ENCODE measurements at places on chromosomes 11 and 22.

GRCh38 chr11:20031155-20032001 is 128.9 kb downstream of the DBX1 start:
- DNase-seq, result no peak

DNA sequence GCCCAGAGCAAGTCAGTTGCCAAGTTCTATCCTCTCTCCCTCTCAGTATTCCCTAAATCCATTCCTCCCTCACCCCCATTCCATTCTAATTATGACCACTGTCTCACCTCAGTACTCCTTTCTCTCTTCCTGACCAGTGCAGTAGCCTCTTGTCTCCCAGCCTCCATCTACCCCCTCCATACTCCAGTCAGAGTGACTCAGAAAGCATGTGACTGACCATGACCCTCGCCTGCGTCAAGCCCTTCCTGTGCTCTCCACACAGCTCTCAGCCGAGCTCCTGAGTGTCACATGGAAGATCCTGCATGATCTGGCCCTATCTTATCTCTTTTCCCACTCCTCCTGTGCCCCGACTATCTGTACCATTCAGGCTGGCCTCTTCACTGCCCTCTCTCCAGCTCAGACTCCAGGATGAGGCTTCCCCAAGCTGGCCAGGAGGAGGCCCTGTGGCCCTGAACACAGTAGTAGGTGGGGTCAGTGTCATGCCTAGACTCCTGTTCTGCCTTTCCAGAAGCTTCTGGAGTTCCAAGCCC is 42.6 kb downstream of the NEU3 start:
- DNase-seq, result no peak

- no peak for DNase-seq
Observed at GRCh38 chr11:72655014-72655413, 19.2 kb downstream of the PDE2A start.

DNA sequence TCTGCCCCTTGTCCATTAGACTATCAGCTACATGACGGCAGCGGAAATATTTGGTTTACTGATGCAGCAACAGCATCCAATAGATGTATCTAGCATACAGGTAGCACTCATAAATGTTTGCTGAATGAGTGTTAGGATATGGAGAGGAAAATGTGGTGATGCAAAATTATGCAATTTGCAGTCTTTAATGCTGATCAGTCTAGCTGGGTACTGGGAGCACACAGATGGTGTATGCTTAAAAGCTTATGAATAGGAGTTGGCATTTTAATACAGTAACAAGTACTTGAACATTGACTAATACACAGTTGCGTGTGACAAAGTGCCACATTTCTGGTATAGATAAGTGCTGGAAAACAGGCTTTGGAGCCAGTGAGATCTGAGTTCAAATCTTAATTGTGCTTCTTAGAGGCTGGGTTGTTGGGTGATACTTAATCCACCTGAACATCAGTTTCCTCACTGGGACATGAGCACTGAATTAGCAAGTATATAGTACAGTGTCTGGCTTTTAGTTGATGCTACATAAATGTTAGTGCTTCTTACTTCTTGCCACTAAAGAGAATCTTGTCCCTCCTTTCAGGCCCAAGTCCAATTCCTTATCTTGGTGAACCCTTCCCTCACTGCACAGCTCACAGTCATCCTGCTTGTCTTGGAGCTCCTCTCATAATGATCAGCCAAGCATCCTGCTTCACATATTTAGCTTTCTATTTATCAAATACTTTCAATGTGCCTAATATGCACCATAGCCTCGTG is 99.6 kb downstream of the TIMP3 start:
- DNase-seq, result no peak

- DNase-seq, result no peak
Observed at GRCh38 chr11:746289-747157, 741 bp upstream of the TALDO1 start.

GRCh38 chr11:111225881-111226280 is 19.6 kb upstream of the POU2AF2 start:
- no peak for DNase-seq

DNA sequence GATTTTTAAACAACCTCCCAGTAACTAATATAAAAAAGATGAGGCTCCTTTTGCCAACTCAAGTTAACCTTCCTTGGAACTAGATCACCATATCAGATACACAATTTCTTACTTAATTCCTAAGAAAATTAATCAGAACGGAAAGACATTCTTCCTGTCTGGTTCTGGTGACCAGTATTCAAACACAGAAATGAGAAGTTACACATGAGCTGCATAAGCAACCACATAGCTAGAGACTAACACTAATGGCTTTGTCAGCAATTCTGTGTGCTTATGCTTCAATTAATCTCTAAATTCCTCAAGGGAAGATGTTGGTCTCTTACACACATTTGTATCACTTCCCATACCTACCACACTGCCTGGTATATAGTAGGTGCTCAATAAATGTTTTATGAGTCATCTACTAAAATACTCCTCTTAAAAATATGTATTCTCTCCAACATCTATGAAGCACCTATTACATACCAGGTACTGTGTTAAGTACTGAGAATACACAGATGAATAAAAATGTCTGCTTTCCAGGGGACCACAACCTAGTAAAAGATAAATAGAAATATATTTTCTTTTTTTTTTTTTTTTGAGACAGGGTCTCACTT is 54.5 kb downstream of the GAB2 start:
- DNase-seq, result no peak

GRCh38 chr11:103730131-103730940 is 306.1 kb upstream of the DDI1 start:
- no peak for DNase-seq

- no peak for DNase-seq
Observed at GRCh38 chr11:47672283-47672730, 29.9 kb upstream of the MTCH2 start.

DNA sequence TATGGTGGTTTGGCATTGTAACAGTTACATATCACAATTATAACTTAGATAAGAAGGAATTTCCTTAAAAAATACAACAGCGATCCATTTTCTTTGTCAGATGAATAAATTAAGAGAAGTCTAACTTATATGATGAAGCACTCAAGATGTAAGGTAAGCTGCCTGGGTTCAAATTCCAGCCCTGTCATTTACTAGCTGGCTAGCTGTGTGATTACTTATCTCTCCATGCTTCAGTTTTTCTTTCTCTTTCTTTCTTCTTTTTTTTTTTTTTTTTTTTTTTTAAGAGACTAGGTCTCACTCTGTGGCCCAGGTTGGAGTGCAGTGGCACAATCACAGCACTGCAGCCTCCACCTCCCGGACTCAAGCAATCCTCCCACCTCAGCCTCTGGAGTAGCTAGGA is 22.2 kb upstream of the LDHA start:
- no peak for DNase-seq

DNA sequence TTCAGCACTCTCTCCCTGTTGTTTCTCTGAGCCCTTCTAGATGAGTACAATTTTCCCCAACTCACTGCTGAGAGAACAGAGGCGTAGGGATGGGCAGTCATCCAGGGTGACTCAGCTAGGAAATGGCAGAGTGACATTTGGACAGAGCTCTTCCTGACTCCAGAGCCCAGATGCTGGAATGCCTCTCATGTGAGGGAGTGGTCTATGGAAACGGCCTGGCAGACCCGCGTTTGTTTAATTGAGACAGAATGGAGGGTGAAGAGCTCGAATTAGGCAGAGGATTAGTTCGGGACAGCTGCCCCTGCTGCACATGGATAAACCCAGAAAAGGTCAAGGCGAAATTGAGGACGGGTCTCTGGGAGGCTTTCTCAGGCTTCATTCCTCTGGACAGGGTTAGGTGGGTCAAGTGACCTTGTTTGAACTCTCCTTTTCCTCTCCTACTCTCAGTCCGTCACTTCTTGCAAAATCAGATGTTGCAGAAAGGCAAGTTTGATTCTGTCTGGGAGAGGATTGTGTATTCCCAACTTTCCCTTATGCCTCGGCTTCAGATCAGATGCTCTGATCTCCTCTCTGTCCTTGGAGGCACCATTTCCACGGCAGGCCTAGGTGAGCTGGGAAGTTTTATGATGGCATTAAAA is 7.6 kb upstream of the LMO2 start:
- no peak for DNase-seq

GRCh38 chr11:134270250-134270714 is 5.9 kb upstream of the GLB1L3 start:
- DNase-seq, result no peak

GRCh38 chr11:78131956-78132355 is 7.5 kb downstream of the ALG8 start:
- DNase-seq, result no peak

GRCh38 chr11:24556693-24557092 is 59.8 kb downstream of the LUZP2 start:
- no peak for DNase-seq

DNA sequence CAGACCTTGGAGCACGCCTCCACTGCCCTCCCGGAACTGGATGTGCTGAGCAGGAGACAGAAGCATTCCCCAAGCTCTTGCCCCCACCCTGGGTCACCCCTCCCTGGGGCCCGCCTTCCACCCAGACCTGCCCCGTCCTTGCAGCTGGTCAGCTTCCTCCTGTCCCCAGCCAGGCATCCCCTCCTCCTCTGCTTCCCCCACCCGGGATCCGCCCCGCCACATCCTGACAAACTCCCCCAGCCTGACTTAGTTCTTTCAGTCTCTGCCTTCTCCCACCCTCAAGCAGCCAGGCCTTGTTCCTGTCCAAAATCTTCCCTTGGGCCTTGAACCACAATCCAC is 1.1 kb upstream of the PLXNB2 start:
- DNase-seq, result no peak

DNA sequence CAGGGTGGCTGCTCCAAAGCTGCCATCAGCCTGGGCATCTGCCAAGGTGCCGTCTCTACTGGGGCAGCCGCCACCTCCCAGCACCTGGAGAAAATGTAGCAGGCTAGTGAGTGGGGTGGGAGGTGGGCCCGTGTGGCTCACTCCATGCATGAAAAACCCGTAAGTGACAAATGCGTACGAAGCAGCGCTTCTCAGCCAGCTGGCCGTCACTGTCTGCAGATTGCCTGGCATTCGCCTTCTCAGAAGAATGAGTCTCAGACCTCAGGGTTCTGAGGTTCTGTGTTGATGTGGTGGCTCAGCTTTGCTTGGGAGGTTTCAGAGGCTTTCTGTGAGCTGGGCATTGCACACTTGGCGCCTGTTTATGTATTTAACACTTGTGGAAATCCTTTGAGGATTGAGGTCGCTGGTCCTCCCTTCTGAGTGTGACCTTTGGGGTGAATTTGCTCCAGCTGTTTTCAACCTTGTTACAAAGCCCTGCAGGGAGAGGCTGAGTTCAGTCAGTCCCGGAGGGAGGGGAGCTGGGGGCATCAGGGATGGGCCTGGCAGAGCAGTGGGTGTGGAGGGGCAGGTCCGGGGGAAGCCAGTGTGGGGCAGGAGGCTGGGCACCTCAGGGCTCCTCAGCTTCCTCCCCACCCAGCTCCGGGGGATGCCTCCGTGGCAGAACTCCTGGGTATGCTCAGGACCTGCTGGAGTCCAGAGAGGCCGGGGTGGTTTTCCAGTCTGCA is 977.0 kb downstream of the TBC1D22A start:
- DNase-seq, result no peak

GRCh38 chr11:33651990-33652389 is 48.6 kb downstream of the C11orf91 start:
- DNase-seq, result no peak

- no peak for DNase-seq
Observed at GRCh38 chr11:12386309-12386708, 8.9 kb downstream of the PARVA start.

- no peak for DNase-seq
Observed at GRCh38 chr22:46056546-46057245, 79.7 kb upstream of the WNT7B start.

GRCh38 chr11:36550385-36551115 is 17.3 kb upstream of the RAG1 start:
- no peak for DNase-seq

GRCh38 chr22:39984006-39984405 is 10.7 kb upstream of the FAM83F start:
- DNase-seq, result no peak

- no peak for DNase-seq
Observed at GRCh38 chr11:45857961-45858474, 10.7 kb downstream of the CRY2 start.

GRCh38 chr11:102994105-102994504 is 38.6 kb upstream of the MMP13 start:
- DNase-seq, result no peak

DNA sequence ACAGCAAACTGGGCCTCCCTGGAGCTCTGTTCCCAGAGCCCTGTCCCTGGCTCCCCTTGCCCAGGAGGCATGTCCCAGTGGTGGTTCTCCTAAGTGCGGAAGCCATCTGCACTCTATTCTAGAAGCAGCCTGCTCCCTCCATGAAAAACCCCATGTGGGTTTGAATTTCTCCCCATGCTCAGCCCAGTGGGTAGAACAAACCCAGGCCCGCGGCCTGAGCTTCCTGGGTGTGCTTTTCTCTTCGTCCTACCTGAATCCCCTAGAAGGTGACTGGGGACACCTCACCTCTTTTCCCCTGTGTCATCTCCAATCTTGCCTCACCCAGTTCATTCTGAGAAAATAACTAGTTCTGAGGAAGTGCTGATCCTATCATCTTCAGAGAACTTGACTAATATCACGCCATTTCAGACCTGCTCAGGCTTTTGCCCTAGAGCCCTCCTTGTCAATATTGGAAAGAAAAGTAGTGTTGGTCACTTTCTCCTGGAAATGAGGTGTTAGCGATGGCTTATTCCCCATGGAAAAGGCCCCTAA is 15.9 kb downstream of the IL10RA start:
- DNase-seq, result peak; percentile 53

DNA sequence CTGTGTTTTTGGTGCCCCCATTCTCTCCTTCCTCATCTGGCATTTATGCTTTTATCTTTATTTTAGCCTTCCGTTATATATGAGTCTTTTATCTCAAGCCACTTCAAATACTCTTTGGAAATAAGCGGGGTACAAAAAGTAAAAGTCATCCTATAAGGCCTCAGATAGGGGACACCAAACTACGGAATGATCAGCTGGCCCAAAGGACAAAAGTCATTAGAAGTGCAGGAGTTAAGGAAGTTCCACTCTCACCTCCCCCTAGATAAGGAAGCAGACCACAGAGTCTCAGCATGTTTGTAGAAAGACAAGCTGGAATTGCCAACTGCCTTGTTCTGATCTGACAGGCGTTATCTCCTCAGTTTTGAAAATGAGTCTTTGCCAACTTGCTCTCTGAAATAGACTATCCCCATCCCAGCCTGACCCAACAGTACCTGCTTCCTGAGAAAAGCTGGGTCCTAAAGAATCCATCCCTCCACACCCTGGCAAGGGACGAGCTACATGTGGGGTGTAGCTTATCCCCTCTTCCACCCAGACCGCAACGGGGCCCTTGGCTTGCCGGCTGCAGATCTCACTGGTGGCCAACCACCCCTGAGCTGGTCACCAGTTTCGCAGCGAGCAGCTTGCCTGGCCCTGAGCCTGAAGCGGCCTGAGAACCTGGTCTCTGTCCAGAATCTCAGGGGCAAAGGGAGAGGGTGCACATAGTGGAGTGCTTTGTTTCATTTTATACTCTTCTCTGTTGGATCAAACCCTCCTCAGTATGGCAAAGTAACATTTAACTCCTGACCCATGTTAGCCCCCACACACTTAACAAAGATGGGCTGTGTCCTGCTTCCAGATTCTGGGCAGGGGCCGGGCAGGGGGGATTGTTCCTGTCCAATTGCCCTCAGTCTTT is 13.8 kb downstream of the FADS2 start:
- DNase-seq, result no peak

DNA sequence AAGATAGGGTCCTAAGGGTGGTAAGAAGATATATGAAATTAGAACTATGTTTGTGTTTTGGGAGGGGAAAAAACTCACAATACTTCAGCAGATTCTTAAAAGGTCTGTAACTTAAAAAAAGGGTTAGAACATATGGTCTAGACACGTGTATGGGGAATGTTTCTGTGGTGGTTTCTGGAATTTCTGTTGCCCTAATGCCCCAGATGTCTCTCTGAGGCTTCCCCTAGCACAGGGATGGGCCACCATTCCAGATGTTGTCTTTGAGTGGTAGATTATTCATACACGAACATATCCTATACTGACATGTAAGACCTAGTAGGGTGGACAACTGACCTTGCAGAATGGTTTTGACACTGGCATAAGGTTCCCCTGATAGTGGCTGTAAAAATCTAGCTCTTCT is 26.2 kb downstream of the EHF start:
- DNase-seq, result no peak
